ENCODE measurements at places on chromosomes 3 and 15.

GRCh38 chr3:123026565-123027291 lies 835 bp downstream of the SEMA5B start:
- DNase-seq, result no peak

- DNase-seq, result no peak
Observed at GRCh38 chr15:35101335-35101734, 16.2 kb upstream of the NANOGP8 start.

DNA sequence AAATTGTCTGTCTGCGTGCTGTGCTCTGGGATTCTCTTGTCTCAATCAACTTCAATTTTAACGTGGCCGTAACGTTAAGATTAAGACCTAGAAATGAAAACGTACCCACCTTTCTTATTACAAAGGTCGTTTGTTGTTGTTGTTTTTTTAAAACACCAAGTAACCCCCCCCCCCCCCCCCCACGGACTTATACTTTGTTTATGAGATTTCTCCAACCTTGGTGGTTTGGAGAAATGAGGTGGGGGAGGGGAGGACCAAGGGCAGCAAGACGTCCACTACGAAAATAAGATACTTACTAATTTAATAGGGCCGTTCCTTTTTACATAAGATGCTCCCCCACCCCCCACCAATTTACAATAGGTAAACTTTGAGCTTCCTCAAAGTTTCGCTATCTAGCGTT lies 244.4 kb upstream of the TOPAZ1 start:
- no peak for DNase-seq

GRCh38 chr3:72143966-72144717 lies 359.2 kb upstream of the PROK2 start:
- no peak for DNase-seq

DNA sequence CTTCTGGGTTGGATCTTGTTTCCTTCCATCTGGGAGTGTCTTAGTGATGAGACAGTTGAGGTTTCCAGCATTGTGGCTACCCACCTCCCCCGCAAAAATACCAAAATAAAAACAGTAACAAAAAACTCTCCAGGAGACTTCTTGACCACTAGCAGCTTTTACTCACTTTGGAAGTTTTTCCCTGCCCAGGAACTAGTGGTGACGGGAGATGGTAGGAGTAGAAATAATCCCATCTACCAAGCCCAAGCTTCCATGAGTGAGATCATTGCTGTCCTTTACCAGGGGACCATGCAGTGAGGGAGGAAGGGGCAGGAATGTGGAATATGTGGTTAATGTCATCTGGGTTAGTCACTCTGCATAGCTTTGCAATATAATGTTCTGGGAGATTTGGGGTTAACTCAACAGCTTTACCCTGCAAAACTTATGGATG lies 187.7 kb downstream of the ITPR1 start:
- DNase-seq, result no peak

DNA sequence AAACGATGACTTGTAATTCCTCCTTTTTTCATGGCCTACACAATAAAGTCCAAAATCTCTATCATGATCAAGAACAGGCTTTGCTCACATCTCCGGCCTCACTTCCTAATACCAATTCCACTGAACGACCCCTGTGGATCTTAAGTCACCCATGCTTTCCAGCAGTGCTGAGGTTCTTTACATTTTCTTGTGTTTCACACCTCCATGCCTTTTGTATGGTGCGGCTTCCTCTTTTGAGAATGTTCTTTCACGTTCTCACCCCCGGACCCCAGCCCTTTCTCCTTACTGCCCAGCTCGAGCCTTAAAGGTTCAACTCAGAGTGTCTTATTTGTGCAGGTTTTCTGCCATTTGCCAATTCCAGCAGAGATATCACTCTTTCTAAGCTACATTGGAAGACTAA lies 70.1 kb downstream of the CSNK1G1 start:
- no peak for DNase-seq

- no peak for DNase-seq
Observed at GRCh38 chr3:182201456-182202168, 489.9 kb downstream of the SOX2 start.

GRCh38 chr3:101212730-101213129 lies 107.6 kb downstream of the IMPG2 start:
- DNase-seq, result no peak

- no peak for DNase-seq
Observed at GRCh38 chr3:134013280-134013679, 16.4 kb downstream of the SLCO2A1 start.

GRCh38 chr3:9695345-9695744 lies 8.3 kb upstream of the CPNE9 start:
- DNase-seq, result no peak

GRCh38 chr3:117407317-117407716 lies 697.7 kb downstream of the TUSC7 start:
- DNase-seq, result no peak

DNA sequence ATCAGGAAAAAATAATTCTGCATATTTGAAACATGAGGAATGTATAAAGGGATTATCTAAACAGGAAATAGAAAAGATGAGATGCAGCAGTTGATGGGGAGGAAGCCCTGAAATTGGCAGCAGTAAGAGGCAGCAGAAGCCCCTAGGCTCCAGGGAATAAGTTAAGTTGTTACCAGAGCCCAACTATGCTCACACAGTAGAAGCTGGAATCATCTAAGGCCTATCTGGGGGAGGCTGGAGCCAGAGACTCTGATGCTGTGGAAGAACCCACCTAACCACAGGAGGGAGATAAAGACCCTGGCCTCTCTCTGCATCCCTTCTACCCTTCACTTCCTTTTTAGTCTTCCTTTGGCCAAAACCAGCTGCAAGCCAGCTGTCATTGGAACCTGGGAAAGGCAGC lies 519.7 kb downstream of the DIPK2A start:
- no peak for DNase-seq

GRCh38 chr3:29384640-29385039 lies 103.8 kb downstream of the RBMS3 start:
- DNase-seq, result peak; percentile 56

DNA sequence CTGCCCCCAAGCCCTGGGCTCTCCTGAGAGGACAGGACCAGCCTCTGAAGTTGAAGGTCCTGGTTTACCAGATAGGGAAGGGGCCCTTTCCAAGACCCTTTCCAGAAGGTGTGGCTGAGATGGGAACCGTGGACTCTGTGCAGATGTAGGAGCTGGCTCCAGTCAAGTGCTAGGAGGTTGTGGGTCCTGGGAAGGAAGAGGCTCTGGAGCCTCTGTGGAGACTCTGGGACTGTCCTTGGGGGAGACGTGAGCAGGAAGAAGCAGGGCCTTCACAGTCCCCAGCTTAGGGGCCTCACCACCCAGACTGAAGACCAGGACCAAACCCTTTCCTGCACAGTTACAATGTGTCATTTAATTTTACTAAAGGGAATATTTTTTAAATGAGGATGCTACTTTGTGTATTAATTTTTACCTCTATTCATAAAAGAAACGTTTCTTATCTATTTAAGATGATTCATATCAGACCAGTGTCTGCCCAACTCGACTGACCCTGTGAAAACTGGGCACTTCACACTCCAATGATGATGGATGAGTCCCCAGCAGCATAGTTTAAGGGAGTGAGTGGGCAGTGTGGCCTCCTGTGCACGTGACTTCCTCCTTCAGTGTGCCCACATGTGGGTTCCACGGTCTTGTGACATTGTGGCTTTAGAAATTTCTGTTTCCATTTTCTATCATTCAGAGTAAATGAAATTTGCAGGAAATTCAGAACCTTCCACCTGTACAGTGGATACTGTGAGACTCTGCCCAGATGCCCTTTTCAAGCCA lies 10.9 kb downstream of the CCR5AS start:
- DNase-seq, result no peak

- peak; percentile 27 for DNase-seq
Observed at GRCh38 chr3:183534249-183534648, 21.3 kb downstream of the KLHL6 start.

- DNase-seq, result no peak
Observed at GRCh38 chr15:79973456-79974195, 2.6 kb upstream of the BCL2A1 start.

- no peak for DNase-seq
Observed at GRCh38 chr3:20564966-20565365, 379.0 kb upstream of the SGO1 start.

DNA sequence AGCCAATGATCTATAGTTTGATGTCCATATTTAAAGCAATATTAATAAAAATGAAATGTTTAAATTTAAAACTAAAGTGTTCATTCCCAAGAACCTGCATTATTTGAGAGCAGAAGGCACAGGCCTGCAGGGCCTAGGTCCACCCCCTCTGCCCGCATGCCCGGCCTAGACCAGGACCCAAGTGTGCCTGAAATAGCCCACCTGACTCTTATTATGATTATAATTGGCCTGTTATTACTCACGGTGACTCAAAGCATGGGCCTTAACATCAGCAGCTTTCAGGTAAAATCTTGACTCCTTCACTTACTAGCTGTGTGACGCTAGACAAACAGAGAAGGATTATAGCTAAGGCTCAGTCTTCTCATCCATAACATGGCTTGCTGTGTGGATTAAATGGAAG lies 128.8 kb downstream of the PLCL2 start:
- no peak for DNase-seq

DNA sequence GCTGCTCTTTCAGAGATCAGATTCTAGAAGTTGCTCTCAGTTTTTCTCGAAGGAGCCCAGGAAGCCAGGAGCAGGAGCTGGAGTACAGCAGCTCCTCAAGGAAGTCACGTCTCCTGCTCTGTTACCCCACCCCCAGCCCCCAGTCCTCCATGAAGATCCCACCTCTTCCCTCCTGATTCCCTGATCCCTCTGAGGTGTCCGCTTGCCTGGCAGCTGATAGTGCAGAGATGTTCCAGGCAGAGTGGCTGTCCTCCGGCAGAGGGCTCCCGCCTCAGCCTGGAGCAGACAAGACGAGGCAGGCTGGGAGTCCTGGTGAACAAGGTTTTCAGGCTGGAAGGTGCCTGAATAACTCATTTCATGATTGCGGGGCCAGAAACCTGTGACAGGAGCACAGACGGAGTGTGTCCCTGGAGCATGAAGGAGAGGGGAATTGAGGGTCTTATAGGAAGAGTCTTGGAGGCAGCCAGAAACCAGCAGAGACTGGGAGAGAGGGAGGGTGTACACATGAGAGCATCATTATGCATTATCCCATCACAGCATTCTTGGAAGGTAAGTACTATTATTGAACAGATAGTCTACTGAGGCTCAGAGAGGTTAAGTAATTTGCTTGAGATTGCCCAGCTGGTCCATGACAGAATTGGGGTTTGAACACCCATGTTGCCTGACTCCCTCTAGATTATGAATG lies 1.2 kb downstream of the HRH1 start:
- DNase-seq, result peak; percentile 55

DNA sequence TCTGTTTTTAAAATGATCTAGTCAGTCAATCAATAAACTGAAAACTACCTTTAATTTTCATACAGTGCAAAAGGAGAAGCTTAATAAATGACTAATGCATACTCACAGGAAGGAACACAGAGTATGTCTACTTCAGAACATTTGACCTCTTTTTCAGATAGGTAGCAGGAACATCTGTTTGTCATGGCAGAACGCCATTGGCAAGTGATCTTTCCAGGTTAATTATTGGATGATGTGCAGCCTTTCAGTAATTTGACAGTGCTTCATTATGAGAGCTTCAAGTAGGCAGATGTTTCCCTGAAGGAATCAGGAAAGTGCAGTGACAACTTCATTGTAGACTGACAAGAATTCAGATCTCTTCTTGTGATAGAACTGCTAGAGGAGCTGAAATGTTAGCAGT lies 325.0 kb downstream of the OTOL1 start:
- no peak for DNase-seq

GRCh38 chr15:92937901-92938300 lies 37.8 kb downstream of the CHD2 start:
- DNase-seq, result no peak

DNA sequence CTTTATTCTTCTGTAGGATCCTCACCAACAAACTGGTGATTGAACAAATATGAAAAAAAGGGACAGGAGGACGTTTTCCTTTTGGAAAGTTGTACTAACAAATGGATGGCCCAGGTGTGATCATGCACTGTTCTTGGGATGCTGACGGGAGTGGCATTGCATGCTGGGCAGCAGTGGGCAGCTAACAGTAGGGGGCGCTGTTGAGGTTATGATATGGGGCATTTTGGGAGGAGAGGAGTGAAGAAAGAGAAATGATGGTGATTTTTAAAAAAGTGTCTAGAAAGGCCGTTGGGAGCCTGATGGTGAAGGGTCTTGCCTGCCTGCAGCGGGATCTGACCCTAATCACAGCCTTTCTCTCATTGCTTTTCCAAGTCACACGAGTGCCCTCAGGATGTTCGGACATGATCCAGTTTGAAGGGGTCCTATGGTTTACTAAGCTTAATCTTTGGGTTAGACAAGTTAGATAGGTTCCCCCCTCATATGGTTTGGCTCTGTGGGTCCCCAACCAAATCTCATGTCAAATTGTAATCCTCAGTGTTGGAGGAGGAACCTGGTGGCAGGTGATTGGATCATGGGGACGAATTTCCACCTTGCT lies 46.2 kb upstream of the PRTG start:
- no peak for DNase-seq

DNA sequence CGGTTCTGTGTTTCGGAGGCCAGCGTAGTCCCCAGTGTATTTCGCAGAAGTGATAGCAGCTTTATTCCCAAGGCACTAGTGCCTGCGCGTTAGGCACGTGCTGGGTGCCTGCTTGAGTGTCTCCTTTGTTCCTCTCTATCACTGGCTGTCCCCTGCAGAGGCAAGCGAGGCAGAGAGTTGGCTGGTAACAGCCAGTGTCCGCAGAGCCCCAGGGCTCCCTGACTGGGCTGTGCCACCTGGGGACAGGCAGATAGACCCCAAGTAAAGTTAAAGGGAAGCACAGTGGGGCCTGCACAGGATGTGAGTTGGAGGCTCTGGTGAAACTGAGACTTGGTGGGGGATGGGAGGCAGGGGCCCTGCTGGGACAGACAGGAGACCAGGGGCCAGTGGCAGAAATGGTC lies 50.7 kb downstream of the APBA2 start:
- DNase-seq, result no peak

DNA sequence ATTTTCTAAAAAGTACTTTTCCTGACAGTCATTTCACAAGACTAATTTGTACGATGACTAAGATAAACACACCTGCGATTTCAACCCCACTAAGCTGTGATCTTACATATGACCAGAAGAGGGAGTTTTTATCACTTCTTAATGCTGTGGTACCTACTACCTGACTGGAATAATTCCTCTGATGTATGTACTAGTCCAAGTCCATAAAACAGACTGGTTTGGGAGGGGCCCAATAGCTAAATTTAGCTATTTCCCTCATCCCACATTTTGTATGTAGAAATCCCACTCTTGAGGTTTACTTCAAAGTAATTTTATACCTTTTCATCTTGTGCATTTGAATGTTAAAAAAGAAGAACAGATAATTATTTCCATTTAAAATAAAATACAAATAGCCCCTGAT lies 49.7 kb upstream of the SCAANT1 start:
- no peak for DNase-seq
